Stimulated activated CD8-positive, alpha-beta memory T cell treated with anti-CD3 and anti-CD28 coated beads, Interleukin-4, amount 100 ng/mL, for 1 hour (primary cell): ENCODE measurements at places on chromosomes 7 and 10.

GRCh38 chr10:30036341-30036740 lies 23.0 kb downstream of the JCAD start:
- DNase-seq, result no peak

DNA sequence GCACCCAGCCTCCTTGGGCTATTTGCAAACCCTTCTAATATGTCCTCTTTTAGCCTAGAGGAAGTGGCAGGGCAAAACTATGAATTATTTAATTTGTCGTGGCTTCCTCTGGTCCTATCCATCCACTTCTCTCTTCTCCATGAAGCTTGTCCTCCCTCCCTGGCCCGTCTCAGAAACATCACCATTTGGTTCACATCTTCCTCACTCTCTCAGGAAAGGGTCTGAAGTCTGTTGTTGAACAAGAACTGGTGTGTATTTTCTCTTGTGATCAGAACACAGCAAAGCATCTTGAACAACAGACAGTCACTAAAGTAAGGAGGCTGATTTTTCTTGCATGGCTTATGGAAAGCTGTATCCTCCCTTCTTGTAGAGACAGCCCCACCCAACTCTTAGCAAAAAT lies 550.1 kb upstream of the NRP1 start:
- no peak for DNase-seq

DNA sequence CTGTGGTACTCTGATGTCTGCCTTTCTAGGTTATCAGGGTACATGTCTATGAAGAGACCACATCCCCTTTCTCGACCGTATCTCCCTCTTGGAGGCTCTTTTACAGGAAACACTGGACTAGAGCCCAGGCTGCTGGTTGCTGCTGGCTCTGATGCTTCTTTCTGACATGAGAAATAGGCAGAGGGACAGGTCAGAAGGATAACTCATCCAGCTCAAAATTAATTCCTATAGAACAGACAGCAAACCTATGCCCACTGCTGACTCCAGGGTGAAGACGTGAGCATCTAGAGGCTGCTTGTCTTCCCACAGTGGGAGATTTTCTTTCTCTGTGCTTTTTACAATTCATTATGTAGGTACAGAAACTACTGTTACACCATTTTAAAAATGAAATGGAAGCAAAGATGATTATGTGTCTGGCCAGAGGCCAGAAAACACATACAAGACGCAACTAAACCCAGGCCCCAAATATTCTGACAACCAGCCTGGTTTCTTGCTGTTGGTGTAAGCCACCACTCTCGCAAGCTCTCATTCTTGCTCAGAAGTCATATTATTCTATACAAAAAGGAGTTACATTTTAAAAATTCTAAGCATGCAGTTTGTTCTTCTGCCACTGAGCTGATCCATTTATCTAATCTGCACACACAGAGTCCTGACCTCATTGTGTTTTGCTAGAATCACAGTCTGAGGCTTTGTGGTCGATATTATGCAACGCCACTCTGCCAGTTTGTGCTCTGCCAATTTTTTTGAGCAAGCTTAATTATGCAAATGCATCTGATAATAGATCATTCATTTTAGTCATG lies 424.3 kb downstream of the KIF20B start:
- DNase-seq, result no peak

DNA sequence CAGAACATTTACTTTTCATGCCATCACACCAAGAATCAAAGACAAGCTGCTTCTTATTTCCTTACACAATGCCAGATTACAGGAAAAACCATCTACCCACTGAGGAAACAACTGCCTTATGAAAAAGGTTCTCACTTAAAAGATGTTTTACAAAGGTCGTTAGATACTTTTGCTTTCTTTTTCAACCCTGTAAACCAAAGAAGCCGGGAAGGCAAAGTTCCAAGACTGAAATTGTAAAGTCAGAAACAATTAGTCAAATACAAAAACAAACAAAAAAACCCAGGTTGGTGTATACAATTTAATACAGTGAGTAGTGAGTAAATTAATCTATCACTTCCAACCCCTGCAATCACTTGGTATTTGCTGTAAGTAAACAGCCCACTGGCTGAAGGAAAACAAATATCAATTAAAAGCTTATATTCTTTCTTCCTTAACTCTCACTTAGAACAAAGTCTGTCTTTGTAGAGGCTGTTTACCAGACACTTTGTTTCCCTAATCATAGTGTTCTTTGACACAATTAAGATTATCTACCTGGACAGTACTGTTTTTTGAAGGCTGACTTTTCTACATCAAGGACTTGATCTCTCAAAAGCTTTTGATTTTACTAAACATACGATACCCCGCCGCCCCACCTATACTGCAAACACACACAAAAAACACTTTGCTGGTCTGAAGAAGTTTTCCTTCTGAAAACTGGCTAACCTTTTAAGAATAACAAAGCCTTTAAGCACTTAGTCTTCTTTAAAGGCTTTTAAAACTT lies 18.1 kb downstream of the ERLIN1 start:
- DNase-seq, result no peak

DNA sequence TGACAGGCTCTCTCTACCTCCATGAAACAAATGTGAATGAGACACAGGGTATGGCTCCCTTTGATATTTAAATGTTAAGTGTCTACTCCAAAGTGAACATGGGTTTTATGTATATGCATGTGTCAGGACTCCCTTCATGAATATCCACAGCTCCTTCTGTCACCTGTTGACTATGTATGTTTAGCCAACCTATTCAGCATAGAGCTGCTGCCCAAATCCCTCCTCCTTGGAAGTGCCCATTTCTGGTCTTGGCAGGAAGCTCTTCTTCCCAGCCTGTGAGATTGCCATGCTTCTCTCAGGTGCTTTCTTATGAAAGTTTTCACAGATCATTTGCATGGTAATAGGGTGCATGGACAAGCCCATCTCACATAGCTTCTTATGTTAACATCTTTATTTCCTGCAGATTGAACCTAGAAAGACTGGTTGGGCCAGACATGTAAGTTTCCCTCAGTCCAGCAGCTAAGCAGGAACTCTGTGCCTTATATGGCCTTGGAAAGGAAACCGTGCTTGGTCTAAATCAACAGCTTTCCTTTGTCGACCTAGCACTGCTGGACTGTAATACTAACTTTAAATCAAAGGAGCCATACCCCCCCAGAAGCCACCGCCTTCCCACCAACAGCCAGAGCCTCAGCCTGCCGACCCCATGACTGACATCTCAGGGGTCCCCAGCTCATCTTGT lies 288.9 kb downstream of the ADARB2 start:
- DNase-seq, result no peak

GRCh38 chr7:21154614-21155013 lies 273.3 kb upstream of the SP4 start:
- DNase-seq, result no peak

GRCh38 chr7:99312316-99313203 lies 13.1 kb upstream of the ARPC1A start:
- DNase-seq, result peak; percentile 47

GRCh38 chr7:35313575-35313974 lies 59.7 kb upstream of the TBX20 start:
- no peak for DNase-seq

GRCh38 chr7:146772601-146773000 lies 656.0 kb downstream of the CNTNAP2 start:
- no peak for DNase-seq

GRCh38 chr7:36138209-36138608 lies 14.8 kb upstream of the EEPD1 start:
- DNase-seq, result no peak

DNA sequence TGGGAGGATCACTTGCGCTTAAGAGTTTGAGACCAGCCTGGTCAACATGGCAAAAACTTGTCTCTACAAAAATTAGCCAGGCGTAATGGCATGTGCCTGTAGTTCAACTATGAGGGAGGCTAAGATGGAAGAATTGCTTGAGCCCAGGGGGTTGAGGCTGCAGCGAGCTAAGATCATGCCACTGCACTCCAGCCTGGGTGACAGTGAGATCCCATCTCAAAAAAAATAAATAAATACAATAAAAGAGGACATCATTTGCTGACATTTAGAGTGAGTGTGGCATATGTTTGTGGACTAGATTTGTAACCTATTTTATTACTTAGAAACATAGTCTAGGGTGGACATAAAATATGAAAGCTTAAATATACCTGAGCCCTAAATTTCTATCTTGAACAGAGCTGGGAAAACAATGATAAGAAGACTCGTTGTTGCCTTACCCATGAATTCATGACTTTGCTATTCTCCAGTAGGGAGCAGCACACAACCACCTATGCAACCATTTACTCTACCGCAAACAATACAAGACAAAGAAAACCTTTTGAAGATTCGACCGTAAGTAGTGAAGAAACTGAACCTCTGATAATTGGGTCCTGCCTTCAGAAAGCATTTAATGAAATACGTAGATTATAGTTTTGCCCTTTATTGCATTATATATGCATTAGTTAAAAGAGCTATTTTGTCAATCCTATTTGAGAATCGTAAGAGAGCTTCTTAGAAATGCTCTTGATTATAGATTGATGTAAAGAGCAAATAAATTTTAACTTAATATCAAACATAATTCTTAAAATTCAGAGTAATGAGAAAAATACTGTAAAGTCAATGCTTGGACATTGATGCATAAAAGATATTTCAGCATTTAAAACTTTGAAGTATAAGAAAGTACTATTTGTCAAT lies 83.5 kb downstream of the GNAT3 start:
- no peak for DNase-seq

- DNase-seq, result no peak
Measured at GRCh38 chr7:124784879-124785818, 19.6 kb upstream of the GPR37 start.

GRCh38 chr10:49645417-49645816 lies 31.6 kb downstream of the CHAT start:
- no peak for DNase-seq

- DNase-seq, result no peak
Measured at GRCh38 chr10:96290368-96291133, 13.7 kb upstream of the DNTT start.

- no peak for DNase-seq
Measured at GRCh38 chr7:131642429-131642828, 86.0 kb upstream of the PODXL start.

- no peak for DNase-seq
Measured at GRCh38 chr10:80659289-80659688, 121.6 kb downstream of the SH2D4B start.

DNA sequence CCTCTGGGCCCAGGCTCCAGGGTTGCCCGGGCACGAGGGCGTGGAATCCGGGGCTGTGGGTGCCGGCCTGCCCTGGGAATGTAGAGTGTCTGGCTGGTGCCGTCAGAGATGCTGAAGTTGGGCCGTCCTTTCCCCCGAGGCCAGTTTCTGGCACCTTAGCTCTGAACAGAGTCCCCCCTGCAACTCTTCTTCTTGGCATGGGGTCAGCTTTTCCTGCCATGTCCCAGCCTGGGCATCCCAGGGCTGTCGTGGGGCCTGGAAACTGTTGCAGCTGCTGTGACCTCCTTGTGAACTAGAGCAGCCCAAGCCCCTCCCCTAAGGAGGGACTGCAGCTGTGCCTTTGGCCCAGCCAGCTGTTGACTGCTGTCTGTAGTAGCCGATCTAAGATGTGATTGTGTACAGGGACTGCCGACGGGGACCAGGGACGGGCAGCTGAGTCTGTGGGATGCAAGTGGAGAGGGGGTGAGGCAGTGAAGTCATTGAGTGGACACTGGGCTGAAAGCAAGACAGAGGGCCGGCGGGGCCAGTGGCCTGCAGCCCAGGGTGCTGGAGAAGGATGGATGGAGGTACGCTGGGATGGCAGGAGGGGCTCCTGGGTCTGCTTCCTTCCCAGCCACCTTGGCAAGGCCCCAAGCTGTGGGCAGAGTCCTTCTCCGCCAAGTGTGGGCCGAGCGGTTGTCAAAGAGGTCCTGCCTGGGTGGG lies 35.8 kb downstream of the GBX1 start:
- DNase-seq, result no peak

DNA sequence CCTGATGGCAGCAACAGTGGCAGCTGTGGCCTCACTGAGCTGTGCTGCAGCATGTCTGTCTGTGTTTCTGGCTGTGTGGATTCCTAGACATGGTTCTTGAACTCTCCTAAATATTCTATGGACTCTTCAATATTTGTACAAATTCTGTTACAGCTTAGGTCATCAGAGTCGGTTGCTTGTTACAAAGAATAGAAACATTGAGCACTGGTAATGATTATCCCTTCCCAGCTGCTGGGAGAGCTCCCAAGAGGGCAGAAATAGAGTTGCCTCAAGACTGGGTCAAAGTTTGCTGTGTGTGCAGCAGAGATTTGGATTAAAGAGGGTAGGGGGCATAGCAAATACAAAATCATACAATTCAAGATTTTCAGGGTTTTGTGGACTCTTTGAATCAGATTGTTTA lies 337.1 kb upstream of the AKR1E2 start:
- DNase-seq, result no peak

GRCh38 chr7:91168871-91169829 lies 95.1 kb upstream of the FZD1 start:
- DNase-seq, result no peak

- DNase-seq, result no peak
Measured at GRCh38 chr7:24778543-24779282, 21.4 kb upstream of the GSDME start.

- DNase-seq, result peak; percentile 75
Measured at GRCh38 chr10:97334370-97335175, at the start of gene FRAT2. FRAT2 (minus strand) TSS chr10:97334729; CDS start chr10:97334572, 157 bp downstream.

DNA sequence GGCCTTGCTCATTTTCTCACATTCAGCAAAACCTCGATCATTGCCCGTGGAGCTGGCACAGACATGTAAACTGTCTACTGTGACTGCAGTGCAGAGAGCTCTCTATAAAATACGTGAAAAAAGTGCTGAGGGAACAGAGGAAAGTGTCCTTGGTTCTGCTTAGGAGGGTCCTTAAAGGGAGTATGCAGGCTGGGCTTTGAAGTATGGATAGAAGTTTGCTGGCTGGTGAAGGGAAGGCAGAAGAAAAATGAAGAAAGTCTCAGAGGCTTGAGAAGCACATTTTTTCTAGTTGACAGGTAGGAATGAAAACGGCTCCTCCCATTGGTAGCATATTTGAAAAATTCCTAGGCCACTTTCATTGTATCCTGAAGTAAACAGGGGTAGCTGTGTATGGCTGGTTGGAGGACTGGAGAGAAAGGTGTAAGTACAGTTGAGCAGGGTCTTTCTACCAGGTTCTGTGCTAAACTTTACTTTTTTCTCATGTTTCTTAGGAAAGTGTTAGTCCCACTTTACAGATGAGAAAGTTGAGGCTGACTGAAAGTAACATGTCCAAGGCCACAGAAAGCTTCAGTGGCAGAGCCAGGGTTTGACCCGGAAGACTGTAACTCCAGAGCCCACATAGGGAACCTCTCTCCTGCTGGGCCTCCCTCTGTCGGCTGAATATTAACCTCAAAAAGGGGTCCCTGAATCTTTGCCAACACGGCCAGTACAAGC lies 63.0 kb upstream of the PPIF start:
- no peak for DNase-seq

- no peak for DNase-seq
Measured at GRCh38 chr10:128380946-128381345, 254.7 kb upstream of the MKI67 start.

DNA sequence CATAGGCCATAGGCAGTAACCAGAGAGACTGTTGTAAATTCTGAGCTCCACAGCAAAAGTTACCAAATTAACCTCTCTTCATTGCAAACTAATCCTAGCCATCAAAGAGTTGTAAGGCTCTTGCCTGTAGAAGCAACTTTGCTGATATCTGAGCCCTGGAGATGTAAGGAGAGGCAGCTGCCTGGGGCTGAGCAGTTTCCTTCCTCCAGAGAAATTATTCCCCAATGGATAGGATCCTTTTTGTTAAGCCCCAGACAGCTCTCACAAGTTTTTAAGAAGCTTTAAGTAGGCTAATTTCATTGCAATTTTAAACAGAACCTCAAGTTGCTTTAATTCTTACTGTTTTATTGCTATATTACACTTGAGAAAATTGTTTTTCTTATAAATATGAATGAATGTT lies 211.1 kb downstream of the GALNT17 start:
- no peak for DNase-seq
